Activated CD4-positive, CD25-positive, alpha-beta regulatory T cell (primary cell): ENCODE measurements at places on chromosomes 6 and 20.

- no peak for DNase-seq
Observed at GRCh38 chr6:131293472-131293911, 158.2 kb downstream of the AKAP7 start.

- no peak for DNase-seq
Observed at GRCh38 chr6:138037009-138037504, 70.2 kb downstream of the PERP start.

DNA sequence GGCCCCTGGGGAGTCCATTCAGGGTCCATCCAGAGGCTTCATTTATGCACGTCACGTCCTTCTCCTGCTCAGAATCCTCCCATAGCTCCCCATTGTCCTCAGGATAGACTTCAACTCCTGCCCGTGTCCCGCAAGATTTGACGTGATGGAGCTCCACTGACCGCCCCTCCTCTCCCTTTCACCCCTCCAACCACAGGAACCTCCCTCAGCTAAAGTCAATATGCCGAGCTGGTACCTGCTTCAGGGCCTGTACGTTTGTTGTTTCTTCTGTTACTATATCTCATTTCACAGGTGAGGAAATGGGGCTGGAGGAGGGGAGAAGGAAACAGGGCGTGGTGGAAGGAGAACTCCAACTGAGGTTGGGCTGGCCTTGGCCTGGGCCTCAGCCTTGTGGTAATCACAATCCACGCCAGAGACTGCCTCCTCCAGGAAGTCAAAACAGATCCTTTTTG lies 38.6 kb downstream of the CEBPB start:
- no peak for DNase-seq

GRCh38 chr6:147900247-147900830 lies 391.8 kb downstream of the SAMD5 start:
- DNase-seq = no peak

DNA sequence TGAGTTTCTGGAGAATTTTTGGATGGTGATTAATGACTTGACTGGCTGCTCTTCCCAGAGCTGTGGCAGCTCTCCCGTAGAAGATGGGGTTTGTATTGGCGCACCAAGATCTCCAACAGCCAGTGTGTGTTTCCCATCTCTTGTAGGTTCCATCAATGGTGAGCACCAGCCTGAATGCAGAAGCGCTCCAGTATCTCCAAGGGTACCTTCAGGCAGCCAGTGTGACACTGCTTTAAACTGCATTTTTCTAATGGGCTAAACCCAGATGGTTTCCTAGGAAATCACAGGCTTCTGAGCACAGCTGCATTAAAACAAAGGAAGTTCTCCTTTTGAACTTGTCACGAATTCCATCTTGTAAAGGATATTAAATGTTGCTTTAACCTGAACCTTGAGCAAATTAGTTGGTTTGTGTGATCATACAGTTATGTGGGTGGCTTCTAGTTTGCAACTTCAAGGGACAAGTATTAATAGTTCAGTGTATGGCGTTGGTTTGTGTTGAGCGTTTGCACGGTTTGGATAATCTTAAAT lies 50.2 kb downstream of the CSE1L start:
- no peak for DNase-seq

- no peak for DNase-seq
Observed at GRCh38 chr6:11852061-11852651, 73.6 kb upstream of the ADTRP start.

DNA sequence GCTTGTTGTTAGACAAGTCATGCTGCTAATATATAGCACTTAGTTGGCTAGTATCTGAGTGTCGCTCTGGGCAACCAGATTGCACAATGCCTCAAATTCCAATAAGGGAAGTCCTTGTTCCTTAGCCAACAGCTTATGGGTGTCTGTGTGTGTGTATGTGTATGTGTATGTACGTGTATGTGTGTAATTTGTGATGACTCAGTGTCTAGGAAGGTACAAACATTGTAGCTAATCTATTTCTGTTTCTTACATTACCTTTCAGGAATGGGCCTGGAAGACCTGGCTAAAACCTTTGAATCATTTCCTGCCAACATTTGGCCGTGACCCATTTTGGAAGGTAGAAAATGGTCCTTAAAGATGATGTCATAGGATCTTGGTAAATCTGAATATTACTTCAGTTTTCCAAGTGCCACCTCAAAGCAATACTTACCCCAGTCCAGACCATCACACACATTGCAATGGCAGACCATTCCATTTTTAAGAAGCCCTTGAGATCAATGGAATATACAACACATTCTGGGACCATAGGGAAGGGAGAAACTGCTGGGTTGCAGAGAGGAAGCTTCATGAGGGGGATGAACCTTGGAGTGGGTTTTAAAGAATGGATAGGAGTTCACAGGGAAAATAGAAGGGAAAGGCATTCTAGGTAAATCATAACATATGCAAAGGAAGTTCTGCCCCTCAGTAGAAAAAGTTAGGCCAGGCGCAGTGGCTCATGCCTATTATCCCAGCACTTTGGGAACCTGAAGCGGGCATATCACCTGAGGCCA lies 25.1 kb downstream of the NEDD9 start:
- no peak for DNase-seq

- DNase-seq = no peak
Observed at GRCh38 chr20:44460795-44461141, 14.9 kb upstream of the TTPAL start.

DNA sequence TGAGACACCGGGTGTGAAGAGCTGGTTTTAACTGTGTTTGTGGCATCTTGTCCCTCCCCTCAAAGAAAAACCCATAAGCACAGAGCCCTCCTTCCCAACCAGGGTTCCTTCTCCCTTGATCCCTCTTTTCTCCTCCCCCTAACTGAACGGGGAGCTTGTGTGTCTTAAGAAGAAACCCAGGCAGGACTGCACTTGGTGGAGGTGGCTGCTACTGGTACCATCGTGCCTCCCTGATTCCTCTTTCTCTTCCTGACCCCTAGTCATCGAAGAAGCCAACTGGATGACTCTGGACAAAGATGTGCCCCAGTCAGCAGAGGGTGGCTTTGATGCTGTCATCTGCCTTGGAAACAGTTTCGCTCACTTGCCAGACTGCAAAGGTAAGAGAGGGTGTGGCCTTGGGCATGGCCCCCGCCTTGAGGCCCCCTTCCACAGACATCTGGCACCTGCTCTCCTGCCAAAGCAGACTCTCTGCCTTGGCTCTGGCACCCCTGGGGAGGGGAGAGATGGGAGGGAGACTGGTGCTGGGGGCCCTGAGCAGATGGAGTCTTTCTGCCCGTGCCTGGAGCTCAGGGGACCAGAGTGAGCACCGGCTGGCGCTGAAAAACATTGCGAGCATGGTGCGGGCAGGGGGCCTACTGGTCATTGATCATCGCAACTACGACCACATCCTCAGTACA lies 2.1 kb downstream of the GNMT start:
- no peak for DNase-seq

- DNase-seq = no peak
Observed at GRCh38 chr6:25619217-25619616, 32.8 kb upstream of the SCGN start.

GRCh38 chr6:49202924-49203536 lies 260.0 kb downstream of the MMUT start:
- no peak for DNase-seq

- DNase-seq = no peak
Observed at GRCh38 chr6:81938991-81939732, 186.7 kb upstream of the TENT5A start.

- DNase-seq = no peak
Observed at GRCh38 chr6:126188279-126188909, 151.5 kb upstream of the CENPW start.

DNA sequence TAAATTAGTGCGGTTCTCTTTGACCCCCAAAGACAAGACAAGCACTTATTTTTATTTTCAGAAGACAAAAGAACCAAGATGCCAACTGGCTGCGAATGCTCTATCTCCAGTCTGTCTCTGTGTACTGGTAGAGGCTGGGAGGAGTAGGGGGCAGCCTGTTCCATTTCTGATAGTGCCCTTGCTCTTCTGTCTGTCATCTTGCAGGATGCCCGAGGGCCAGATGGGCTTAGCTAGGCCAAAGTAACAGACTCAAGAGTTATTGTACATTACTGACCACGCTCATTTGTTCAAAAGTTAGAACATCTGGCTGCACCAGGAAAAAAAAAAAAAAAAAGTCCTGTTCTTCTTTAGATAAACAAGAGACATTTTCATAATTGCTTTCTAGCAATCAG lies 198.1 kb upstream of the UST start:
- DNase-seq = no peak

GRCh38 chr20:50341880-50342637 lies 151.4 kb downstream of the CEBPB start:
- no peak for DNase-seq
